CD4-positive, alpha-beta T cell treated with Interleukin-6 for 4 hours (primary cell): ENCODE measurements at places on chromosomes 4 and X.

GRCh38 chr4:182354867-182355266 lies 111.7 kb downstream of the TENM3 start:
- DNase-seq = no peak

DNA sequence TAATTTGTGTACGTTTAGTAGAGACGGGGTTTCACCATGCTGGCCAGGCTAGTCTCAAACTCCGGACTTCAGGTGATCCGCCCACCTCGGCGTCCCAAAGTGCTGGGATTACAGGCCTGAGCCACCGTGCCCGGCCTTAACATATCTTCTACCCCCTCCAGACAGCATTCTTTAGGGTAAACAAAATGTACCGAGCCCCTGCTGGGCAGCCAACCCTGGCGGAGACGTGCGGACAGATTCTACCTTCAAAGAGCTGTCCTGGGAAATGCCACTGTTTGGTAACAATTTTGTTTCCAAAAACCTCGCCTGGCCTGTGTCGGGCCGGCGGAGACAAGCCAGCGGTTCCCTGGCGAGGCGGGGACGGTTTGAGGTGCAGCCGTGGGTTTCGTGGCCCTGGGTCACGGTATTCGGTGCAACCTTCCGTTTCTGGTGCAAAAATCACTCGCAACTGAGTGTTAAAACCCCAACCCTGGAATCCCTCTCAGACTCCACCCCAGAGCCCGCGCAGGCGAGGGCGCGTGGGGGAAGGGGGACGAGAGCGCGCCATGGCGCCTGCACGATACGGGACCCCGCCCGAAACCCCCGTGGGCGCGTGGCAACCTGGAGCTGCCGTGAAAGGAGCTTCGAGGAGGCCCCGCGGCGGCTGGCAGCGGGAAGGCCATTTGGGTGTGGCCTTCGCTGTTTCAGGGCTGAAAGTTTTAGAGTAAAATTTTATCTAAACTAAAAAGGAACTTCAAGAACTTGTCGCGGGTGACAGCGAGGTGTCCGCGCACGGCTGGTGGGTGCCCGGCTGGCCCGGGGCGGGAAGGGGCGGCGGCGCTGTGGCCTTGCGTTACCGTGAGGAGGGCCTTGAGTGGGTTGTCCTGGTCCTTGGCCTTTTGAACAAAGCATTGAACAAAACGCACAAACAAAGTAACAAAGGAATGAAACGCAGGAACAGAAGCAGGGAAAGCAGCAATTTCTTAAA lies 17.0 kb downstream of the MRFAP1 start:
- DNase-seq = no peak

DNA sequence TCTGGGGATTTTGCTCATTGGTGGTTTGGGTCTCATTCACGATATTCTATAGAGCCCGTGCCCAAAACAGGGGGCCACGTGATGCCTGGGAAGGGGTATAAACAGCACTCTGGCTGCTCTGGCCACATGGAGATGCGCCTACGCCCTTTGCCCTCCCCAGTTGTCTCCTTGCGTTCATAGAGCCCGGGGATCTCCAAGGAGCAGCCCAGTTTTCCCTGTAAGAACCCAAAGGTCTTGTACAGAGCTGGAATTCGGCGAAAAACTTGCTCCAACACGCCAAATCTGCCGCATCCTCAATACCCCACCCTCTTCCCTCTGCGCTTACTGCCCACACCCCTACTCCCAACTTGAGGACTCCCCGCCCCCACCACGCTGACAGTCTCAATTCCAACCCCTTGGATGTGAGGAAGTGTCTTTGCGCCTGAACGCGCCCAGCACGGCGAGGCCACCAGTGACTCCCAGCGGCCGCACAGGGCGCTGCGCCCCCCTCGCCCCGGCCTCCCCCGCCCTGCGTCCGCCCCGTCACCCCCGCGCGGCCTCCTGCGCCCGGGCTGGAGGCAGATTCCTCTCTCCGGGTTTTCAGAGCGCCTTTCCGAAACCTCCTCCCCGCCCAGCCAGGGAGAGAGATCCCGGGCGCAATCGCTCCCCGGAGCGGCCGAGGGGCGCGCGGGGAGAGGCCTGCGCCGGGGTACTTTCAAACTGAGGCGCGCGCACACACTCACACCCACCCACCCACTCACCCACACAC lies at the start of gene NHS:
Gene NHS, plus strand, starts transcription at position 582 of the 748 bp plus-strand sequence. CDS start 558 bp downstream, outside the sequence.
- DNase-seq = no peak

DNA sequence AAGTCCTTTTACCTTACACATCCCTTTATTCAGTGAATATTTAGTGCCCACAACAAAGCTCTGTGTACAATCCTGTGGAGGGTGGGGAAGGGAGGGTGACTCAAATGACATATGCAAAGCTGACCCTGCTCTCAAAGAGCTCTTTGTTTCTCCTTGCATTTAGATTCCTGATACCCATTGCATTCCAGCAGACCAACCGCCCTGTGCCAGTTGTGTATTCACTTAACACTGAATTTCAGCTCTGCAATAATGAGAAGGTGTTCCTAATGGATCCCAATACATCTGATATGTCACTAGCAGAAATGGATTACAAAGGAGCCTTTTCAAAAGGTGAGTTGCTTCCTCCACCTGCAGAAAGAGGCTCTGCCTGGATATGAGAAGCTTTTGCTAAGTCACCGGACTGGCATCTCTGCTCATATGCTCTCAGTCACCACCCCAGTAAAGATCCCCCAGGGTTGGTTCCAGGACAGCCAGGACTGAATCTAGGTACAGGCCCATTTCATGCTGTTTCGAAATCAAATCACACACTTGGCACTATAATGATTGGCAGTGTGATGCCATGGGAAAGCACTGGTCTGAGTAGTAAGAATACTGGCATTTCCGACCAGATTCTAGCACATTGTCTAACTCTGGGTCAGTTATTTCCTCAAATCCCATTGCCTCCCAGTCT lies 17.1 kb upstream of the ANXA3 start:
- no peak for DNase-seq

DNA sequence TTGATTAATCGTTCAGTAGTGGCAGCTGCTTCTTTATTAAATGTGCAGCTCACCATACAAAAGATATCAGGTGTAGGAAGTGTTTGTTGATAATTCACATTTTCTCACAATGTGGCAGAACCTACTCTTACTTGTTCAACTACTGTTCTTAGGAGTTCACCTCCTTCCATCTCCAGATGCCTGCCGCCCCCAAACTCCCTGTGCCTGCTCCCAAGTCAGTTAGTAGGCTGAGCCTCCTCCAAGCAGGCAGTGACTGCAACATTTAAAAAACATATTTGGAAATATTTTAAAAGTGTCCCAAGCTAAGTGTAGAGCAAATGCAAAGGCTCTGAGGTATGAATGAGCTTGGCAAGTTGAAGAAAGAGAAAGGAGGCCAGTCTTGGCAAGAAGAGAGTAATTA lies 100.2 kb downstream of the AFF2 start:
- no peak for DNase-seq

- DNase-seq = no peak
These were observed 198.3 kb upstream of the FAT4 start for GRCh38 chr4:125116431-125116830.

- DNase-seq = no peak
These were observed 64.6 kb downstream of the HHIP start for GRCh38 chr4:144710526-144710912.

GRCh38 chr4:171794528-171794927 lies 18.7 kb upstream of the GALNTL6 start:
- no peak for DNase-seq

GRCh38 chr4:93199492-93199891 lies 629.1 kb upstream of the ATOH1 start:
- DNase-seq = no peak

DNA sequence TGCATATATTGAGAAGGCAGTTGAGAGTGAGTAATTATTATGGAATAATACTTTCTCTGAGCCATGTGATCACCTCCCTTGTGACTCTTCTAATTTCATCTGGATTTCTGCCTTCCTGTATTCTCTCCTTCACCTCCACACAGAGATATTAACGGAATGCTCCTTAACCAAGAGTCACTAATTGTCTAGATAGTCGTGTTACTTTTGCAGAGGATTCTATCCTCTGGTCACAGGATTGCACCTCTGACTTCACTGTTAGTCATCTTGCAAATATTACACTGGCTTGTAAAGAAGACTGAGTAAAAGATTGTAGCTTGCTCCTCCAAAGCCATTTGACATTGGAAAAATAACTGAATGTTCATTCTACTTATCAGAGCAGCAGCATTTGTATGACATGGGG lies 160.9 kb downstream of the SH2D1A start:
- no peak for DNase-seq

- DNase-seq = peak; percentile 94
These were observed at the start of gene OCIAD2 for GRCh38 chr4:48906206-48907173. Gene OCIAD2 (minus strand): TSS chr4:48906774. CDS start chr4:48904549, 2,225 bp downstream.

DNA sequence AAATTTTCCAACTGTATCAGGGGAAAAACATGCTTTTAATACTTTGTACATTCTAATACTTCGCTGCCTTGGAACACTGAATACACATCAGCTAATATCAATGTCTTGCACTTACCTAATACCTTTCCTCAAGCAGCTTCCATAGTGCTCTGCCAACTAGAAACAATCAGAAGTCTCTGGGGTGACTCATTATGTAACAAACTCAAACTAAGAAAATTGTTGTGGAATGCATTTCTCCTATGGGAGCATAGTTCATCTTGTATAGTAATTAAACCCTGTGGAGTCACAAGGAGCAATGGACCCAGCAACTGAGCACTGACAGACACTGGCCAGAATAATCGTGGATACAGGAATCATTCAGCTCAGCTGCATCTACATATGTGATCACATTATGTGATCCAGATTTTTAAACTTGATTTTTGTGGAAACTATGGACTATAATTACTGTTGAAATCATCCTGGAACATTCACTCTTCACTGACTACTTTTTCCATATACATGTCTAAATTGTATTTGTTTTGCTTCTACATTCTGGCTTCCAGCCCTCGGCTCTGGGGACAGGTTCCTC lies 496.9 kb downstream of the TMA16 start:
- no peak for DNase-seq

DNA sequence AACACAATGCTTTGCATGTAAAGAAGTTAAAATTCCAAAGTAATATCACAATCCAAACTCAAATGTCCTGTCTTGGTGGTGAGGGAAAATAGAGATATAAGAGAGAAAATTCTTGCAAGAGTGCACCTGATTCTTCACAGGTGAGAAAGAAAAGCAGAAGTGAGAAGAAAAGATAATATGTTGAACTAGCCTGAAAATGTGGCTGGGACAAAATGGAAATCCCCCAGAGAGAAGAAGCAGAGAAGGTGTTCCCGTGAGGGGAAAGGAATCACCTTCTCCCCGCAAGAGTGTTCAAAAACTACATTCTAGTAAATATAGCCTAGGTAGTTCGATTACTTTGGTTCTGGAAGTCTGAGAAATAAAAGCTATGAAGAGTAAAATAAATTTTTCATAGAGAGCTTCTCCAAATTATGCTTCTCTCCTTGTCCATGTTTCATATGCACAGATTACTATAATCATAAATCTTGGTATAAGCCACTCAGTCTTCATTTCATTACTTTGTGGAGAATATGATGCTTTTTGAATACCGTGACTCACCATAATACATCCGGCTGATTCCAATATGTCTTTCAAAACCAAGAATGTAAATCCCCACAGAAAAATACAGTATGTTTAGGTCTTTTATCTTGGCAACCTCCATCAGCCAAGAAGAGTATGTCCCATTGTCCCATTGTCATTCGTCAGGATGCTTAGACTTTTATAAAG lies 63.1 kb downstream of the COX18 start:
- DNase-seq = no peak

DNA sequence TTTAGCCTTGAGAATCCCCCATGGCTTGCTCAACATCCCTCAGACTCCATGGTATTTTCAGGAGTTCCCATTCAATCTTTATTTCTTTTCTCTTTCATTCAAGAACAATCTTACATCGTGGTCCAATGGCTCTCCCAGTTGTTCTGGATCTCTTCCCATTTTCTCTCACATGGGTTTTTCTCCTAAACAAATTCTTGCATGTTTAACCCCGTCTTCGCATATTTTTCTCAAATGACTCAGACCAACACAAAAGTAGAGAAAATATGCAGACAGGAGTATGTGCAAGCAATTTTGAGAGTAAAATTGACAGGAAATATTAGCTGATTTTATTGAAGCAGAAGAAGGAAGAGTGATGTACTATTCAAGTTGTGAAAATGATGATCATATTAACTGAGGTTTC lies 396.4 kb upstream of the TRAM1L1 start:
- DNase-seq = no peak

DNA sequence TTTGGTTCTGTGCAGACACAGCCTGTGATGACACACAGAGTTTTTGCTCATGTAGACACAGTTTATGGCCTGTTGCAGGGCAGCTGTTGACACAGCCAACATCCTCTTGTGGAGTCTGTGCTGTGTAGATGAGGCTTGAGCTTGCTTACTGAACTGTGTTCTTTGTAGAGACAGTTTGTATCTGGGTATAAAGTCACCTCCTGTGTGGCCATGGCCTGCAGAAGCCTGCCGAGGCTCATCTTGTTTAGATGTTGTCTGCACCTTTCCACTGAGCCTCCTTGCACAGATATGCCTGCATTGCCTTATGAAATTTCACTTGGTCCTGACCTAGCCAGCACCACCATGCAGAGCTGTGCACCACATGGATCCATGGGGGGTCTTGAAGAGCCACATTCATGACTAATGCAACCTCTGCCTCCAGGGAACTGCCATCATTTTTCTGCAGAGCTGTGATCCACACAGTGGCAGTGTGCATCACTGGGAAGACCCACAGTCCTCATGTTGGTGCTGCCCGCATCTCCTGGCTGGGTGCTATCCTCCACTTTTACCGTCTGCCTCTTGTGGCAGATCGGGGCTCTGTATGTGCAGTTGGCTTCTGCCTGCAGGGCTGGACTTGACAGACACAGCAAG lies 198.0 kb upstream of the MAMLD1 start:
- DNase-seq = no peak

DNA sequence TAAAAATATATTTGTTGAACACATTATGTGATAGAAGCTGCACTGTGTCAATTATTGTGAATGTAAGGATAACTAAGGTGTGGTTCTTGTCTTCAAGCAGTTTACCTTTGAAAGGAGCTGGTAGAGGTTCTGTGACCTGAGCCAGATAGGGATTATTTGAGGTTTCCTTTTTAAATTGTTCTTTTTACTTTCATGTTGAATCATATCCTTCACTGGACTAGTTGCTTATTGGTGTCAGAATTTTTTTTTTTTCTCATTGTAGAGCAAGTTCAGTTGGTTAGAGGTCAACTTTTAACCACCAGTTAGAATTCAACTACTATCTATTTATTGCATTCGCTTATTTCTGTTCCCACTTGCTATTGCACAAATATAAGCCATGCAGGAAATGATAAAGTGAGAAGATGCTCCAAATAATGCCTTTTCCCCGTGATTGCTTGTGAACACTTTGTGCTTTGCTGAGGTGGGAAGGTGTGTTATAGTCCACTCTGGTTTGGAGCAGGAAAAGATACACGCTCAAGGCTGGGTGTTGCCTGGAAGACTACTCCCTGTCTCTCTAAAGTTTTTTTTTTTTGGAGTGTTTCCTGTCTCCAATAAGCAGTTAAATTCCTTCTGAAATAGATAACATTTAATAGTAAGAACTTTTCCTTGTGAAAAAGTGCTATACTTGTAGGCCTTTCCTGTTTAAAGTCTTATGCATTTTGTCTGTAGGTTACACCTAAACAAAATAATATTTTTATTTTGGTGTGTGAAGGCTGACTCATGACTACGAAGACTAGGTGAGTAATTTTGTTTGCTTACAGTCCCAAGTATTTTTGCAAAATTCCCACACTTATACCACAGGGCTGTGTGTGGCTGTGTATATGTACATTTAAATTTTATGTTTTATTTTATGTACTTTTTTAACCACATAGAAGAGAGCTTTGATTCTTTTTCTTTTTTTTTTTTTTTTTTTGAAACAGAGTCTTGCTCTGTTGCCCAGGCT lies 83.8 kb upstream of the LCORL start:
- DNase-seq = no peak
